Dorsolateral prefrontal cortex (tissue), 122 donors: ENCODE measurements at places on chromosomes 2 and 18. TPM values are rescaled to one million over a fixed set of nuclear protein-coding genes. Genes with fewer than 3 reads are reported as not detected.

Gene RNF125
- total RNA-seq, result 7.6 TPM

Gene ASB18
- not detected for total RNA-seq

Gene AQP12A
- total RNA-seq, result not detected

Gene TRIM43
- not detected for total RNA-seq

Gene LBX2
- 1.6 TPM for total RNA-seq

Gene ALLC
- total RNA-seq, result 0.33 TPM

Gene LYPD1
- total RNA-seq, result 11.4 TPM

Gene SERPINB11
- not detected for total RNA-seq

Gene SPATA3
- not detected for total RNA-seq

Gene NEDD4L
- 180 TPM for total RNA-seq

Gene DAPL1
- 1.4 TPM for total RNA-seq

Gene ANKRD62
- total RNA-seq, result 2.9 TPM

Gene MBD2
- 36.3 TPM for total RNA-seq

Gene RFTN2
- 51.7 TPM for total RNA-seq

Gene GNAL
- total RNA-seq, result 54.4 TPM

Gene AMER3
- 37.8 TPM for total RNA-seq

Gene ALK
- total RNA-seq, result 4.0 TPM

Gene PRKD3
- 13.1 TPM for total RNA-seq

Gene SP9
- total RNA-seq, result 4.6 TPM

Gene KIF5C
- 506 TPM for total RNA-seq

Gene AQP12B
- not detected for total RNA-seq

Gene KCNE4
- total RNA-seq, result 2.5 TPM

Gene BCL2
- total RNA-seq, result 29.5 TPM

GRCh38 chr2:157258520-157259326, 1.2 kb downstream of the GALNT5 start:
- no peak for DNase-seq

- peak; percentile 77 for DNase-seq
Observed at GRCh38 chr2:230068016-230068650, 591 bp downstream of the SLC16A14 start.

DNA sequence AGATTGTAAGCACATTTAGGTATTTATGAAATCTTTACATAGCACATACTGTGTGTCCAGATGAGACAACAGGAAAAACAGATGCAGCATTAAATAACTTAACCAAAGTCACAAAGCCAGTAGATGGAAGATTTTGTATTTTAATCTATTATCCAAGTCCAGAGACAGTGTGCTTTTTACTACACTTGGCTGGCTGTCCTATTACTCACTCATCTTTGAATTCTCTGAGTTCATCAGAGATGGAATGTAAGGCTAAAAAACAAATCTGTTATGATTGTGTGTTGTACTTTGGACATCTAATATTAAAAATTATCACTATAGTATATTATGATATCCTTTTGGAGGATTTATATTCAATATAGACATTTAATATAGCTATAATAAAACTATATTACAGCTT, 1189.4 kb downstream of the DSC3 start:
- no peak for DNase-seq

- no peak for DNase-seq
Observed at GRCh38 chr18:52216666-52217065, 123.3 kb upstream of the DCC start.

DNA sequence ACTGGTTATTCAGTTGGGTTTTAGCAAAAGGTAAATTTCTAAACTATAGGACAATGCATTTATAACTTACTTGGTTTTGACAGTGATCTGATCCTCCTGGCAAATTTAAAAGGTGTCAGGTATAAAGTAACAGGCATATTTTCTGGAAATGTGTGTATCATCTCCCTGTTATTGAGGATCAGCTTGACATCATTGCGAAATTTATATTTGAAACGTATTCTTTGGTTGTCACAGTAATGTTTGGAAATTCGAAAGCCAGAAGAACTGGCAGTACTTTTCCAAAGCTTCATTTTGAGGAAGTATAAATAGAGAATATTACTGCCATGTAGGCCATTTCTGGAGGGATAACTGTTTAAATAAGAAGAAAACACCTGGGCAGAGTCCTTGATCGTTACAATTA, 422.2 kb upstream of the NRXN1 start:
- DNase-seq, result no peak

DNA sequence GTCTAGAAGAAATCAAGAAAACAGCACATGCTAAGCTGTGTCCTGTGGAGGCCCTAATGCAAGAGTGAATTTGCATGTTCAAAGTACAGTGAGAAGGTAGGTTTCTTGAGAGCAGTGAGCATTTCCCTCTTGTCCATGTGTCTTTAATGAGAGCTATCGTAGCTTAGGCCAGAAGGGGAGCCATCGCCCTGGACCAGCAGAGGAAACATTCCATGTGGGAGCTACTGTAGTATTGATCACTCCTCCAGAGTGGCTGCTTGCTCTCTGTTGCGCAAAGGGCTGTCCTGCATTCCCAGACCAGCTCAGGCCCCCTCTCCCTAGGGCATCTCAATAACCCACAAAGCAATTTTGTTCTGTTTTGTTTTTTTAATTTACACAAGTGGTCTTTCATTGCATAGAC, 950.1 kb downstream of the CNTNAP5 start:
- DNase-seq, result no peak

GRCh38 chr18:76314015-76314414, 181.0 kb downstream of the ZNF516 start:
- no peak for DNase-seq

DNA sequence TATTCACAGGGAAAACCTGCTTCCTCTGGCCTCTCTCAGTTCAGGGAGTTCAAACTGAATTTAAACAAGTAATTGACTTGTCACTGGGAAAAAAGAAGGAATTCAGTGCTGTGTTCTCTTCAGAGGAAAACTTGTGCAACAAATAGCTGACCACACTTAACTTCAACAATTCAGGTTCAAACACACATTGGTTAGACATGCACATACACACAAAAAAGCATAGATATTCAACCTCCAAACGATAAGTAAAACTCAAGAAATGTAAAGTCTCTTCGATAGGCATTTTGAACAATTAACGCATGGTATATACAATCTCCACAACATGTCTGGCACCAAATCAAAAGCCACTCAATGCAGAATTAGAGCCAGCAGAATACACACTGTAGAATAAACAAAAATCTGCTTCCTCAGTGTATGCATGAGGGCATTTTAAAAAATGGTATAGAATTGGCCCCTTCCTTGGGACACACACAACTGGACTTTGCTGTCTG, 269.0 kb downstream of the TCF4 start:
- DNase-seq, result no peak

- DNase-seq, result no peak
Observed at GRCh38 chr2:60317844-60318243, 235.6 kb downstream of the BCL11A start.

- no peak for DNase-seq
Observed at GRCh38 chr2:25842155-25842554, 36.1 kb downstream of the ASXL2 start.

DNA sequence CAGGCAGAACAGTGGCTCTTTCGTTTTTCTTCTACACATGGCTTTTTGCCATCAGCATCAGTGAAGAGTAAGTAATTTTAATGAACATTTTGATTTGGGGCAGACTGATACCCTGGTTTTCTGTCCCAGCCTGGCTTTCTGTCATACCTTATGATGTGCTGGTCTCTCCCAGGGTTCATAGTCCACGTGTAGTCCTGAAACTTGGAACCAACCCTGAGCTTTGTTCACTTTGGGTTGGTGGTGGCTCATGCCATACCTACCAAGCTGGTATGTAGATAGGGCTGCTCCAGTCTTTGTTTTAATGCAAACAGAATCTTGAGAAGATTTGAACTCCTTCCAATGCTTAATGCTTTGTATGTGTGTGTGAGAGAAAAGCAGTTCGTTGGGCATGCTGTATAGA, 4.9 kb downstream of the COPS7B start:
- DNase-seq, result no peak

GRCh38 chr2:233814056-233814835, 36.1 kb downstream of the MROH2A start:
- DNase-seq, result no peak

DNA sequence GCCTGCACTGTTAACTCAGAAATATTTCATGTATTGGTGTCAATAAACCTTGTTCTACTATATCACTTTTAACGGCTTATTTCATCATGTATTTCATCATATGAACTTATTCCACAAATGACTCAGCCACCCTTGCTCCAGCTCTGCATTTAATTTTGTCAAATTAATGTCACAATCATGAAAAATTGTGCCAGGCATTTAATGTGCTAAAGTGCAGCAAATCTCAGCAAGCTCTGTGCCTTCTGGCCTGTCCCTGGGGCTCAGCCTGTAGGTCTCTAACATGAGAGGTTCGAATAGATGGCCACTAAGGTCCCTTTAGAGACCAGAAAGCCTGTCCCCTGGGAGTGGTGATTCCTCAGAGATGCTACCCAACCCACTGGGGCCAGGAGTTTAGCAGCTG, 28.6 kb downstream of the BOD1L2 start:
- DNase-seq, result no peak

DNA sequence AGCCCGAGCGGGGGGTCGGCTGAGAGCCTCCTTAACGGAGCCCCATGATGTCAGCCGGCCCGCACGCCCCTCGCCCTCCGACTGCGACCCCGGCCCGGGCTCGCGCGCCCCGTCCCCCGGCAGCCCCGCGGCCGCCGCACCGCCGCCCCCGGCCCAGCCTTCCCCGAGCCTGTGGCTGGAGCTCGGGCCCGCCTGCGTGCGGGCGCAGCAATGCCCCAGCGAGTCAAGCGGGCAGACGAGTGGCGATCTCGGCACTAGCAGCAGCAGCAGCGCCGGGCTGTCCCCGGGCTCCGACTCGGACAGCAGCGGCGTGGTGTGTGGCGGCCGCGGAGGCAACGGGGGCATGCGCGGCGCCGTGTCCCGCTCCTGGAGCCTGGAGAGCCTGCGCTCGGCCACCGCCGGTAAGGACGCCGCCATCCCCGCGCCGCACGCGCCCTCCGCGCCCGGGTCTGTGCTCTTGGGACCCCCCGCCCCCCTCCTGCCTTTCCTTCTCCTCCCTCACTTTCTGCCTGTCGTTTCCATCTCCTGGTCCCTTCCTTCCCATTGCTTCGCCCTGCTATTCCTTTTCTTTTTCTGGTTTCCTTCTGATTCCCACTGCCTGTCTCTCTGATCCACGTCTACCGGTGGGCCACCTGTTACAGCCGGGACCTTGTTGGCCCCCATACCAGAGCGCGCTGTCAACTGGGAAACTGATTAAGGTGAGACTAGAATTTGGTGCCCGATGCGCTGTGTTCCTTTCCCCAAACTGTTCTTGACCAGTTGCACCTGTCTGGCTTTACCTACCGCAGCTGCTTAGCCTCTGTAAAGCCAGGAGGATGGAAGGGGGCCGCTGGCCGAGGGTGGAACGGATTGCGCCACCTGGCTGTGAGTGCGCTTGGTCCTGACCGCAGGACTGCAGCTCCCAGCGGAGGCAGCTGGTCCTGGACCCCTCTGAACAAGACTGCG, 127.4 kb downstream of the ARHGEF4 start:
- peak; percentile 68 for DNase-seq

GRCh38 chr2:73892631-73893329, at the start of gene ACTG2:
Gene ACTG2, plus strand, starts transcription at chr2:73893008. Its CDS starts 8,304 bp downstream, at chr2:73901312.
- DNase-seq, result no peak

GRCh38 chr2:26816893-26817292, 31.0 kb downstream of the CENPA start:
- DNase-seq, result no peak

- DNase-seq, result no peak
Observed at GRCh38 chr2:183034806-183035205, 3.5 kb downstream of the NCKAP1 start.

DNA sequence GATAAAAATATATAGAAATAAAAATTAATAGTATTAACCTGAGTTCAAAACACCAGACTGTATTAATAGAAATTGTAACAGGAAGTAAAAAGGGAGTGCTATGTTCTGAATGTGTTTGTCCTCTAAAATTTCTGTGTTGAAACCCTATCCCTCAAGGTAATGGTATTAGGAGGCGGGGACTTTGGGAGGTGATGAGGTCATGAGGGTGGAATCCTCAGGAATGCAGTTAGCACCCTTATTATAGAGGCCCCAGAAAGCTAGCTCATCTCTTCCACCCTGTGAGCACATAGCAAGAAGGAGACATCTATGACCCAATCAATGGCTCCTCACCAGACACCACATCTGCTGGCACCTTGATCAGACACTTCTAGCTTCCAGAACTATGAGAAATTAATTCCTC, 124.5 kb downstream of the CMPK2 start:
- no peak for DNase-seq

- no peak for DNase-seq
Observed at GRCh38 chr2:74982577-74982976, 24.1 kb downstream of the POLE4 start.

DNA sequence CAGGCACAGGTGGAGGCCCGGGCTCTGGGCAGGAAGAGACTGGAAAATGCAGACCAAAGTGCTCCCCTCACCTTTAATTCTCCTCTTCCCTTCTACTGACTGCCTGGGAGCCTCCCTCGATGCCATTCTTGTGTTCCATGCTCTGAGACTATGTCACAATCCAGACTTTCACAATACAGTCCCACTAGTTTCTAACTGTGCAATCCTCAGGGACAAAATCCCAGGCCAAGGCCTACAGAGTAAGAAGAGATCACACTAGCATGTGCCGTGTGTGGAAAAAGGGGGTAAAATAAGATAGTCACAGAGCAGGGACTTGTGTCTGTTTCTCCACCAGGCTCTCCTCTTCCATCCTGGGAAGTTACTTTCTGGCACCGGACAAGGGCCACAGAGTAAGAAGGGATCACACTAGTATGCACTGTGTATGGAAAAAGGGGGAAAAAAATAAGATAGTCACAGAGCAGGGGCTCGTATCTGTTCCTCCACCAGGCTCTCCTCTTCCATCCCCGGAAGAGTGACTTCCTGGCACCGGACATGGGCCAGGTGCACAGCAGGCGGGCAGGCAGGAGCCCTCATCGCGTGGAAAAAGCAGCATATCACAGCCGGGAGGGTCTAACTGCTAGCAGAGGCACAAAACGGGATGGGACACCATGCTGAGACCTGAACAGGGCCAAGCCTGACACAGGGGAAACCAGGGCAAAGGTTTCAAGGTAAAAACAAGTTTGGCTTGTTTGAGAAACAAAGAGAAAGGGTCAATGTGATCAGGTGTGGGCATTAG, 9.6 kb downstream of the CYB5A start:
- DNase-seq, result no peak

DNA sequence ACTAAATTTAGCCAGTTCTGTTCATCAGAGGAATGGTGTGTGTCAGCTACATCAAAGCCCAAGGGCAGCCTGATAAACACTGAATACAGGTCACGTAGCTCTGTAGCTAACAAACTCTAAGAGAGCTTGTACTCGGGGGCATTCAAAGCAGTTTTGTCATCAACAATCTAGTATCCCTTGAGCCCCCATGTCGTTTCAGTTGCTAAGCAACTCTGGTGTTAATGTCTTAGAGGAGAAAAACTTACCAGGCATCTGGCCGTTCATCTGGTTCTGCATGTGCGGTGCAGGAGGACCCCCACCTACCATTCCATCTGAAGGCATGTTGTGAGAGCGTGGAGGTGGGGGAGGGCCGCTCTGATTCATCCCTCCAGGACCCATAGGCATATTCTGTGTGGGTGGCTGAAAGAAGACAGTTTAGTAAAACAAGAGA, 33.1 kb downstream of the SS18 start:
- no peak for DNase-seq

- DNase-seq, result no peak
Observed at GRCh38 chr2:135870571-135870970, 5.7 kb downstream of the MCM6 start.

- DNase-seq, result no peak
Observed at GRCh38 chr2:213234641-213235040, 49.6 kb upstream of the SPAG16 start.

GRCh38 chr18:31500051-31500688, 2.2 kb downstream of the DSG2 start:
- no peak for DNase-seq

- DNase-seq, result no peak
Observed at GRCh38 chr2:163187995-163188655, 349.6 kb upstream of the KCNH7 start.

GRCh38 chr2:158392687-158393086, 63.9 kb downstream of the CCDC148 start:
- DNase-seq, result no peak
